Vagina (tissue), 2 donors: ENCODE measurements at places on chromosomes 5 and 9.

DNA sequence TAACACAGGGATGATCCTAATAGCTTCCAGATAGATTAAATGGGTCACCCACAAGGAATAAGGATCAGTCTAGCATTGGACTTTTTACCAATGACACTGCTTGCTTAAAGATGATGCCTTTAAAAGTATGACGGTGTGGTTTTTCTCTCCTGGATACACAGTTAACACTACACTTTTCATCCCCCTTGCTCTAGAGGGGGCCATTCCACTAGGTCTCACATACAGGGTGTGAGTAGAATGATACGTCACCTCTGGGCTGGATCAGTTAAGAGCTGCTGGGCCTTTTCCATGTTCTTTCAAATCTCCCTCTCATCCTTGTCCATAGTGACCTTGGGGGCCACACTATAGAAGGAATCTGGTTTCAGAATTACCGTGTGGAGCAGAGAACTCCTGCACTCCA lies 140.6 kb downstream of the FSTL4 start:
- DNase-seq = no peak

DNA sequence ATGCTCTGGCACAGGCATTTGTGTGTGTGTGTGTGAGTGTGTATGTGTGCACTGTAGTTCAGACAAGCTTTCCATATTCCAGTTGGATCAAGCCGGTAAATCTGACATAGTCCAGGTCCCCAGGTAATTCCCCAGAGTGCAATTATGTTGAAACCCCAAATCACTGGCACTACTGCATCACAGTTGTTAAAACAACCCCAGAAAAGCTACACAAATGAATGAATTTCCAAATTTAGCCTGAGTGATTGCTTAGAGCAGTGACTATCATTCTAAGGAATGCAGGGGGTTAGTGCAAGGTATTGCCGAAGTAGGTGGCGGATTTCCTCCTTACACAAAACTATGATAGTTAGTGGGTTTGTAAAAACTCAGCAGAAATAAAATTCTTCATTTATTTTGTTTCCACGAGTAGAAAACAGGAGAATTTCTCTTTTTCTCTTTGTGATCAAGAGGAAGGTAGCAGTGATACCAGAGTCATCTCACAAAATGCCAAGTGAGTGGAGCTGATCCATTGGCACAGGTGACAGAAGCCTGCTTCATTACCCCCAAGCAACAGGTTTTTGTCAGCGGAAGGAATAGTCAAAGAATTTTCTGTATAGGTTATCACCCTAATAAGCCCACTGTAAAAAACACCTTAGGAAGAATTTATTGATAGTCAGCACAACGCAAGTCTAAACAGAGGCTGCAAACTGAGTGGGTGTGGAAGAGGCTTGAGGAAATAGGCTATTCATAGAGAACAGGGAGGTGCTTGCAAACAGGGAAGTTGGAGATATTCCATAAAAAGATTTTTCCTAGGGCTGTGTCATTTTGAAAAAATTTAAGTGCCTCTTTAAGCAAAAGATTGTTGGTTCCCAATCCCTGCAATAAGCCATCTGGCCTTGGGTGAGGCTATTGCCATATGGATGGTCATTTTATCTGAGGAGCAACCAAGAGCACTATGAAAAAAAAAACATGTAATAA lies 385.1 kb downstream of the CHSY3 start:
- no peak for DNase-seq

GRCh38 chr5:42718591-42718990 lies 38.0 kb upstream of the CCDC152 start:
- DNase-seq = no peak

DNA sequence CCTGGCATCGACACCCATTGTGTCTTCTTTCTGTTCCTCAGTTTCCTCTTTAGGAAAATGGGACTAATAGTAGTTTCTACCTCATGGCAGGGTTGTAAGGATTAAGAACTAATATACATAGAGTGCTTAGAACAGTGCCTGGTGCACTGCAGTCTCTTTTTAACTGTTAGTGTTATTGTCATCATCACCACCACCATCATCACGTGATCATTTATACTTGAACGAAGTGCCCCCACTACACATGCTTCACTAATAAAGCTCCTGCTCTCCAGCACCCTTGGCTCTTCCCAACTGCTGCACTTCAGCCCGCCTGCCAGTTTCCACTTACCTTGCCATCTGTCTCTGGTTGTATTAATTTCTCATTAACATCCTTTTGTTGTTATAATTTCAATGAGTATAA lies 35.8 kb upstream of the MAST4 start:
- DNase-seq = no peak

- no peak for DNase-seq
Observed at GRCh38 chr5:118015511-118015910, 972.8 kb downstream of the DTWD2 start.

- no peak for DNase-seq
Observed at GRCh38 chr9:130997925-130998596, 10.9 kb upstream of the LAMC3 start.

DNA sequence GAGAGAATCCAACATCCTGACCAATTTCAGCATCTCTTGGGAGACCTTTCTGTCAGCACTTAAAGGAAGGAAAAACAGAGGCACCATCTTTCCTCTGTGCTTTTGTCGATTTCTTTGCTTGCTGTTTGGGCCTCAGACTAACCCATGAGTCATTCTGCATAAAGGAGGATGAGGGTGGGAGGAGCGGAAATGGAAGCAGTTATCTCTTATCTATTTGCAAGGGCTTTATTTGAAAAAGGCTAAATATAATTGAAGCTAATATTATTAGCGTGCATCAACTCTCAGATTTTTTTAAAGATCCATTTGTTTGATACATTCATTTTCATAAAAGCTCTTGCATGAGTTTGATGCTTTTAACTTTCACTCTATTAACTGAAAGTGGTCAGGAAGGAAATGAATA lies 72.9 kb downstream of the ZNF622 start:
- no peak for DNase-seq

DNA sequence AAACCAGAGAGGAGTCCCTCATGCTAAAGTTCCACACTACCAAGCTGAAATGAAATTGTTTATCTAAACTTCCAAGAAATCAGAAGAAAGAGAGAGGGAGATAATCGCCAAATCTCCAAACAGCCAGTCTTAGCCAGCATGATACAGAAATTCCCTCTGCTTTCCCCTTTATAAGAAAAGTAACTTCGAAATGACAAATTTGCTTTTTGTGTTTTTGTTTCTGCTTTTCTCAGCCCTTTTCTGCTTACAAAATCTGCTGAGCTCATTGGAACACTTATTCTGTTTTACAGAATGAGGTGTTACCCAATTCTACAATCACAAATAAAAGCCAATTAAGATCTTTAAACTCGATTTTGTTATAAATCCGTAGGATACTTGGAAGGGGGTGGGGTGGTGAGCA lies 72.9 kb downstream of the SFXN1 start:
- no peak for DNase-seq

- no peak for DNase-seq
Observed at GRCh38 chr5:151935135-151935695, 10.6 kb upstream of the GLRA1 start.

GRCh38 chr5:56305001-56305950 lies 72.1 kb upstream of the ANKRD55 start:
- no peak for DNase-seq

DNA sequence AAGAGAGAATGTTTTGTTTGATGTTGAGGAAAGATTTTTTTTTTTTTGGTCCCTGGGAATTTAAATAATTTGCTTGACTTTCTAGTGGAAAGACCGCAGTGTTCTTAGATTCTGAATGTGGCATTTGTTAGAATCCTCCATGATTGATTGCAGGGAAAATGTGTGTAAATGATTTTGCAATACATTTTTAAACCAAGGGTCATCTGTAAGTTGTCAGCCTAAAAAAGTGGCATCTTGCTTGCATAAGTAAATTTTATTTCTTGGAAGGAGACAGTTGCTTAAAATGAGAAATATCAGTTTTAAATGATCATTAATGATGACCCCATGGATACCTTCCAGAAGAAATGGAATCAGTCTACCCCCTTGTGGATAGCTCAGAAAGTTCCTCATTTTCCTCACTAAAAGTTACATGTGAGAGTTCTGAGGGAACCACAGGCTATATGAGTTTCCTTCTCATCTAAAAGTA lies 105.1 kb upstream of the SLC25A48 start:
- DNase-seq = no peak

- no peak for DNase-seq
Observed at GRCh38 chr5:36277521-36278176, 24.1 kb downstream of the RANBP3L start.

DNA sequence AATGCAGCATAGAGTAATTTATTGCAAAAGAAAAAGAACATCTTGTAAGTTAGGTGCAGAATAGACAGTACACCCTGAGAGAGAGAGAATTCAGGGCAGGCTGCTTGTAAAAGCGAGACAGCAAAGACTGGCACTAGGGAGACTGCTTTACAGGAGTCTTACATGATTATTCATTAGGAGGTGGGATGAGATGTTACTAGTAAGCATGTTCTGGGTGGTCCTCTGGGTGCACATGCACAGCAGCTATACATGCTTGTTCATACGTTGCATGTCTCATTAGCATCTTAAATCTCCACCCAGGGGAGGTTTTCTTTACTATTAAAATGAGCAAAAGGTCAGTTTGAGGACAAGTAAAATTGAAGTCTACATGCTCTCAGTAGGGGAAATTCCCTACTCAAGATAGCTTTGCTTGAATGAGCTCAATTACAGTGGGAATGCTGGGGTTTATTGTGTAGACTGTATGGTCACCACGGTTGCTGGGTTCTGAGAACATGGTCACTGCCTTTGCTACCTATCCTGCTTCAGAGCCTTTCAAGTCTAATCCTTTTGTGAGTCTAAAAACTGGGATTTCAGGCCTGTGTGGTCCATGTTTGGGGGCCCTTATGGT lies 60.6 kb downstream of the RGS7BP start:
- DNase-seq = no peak

DNA sequence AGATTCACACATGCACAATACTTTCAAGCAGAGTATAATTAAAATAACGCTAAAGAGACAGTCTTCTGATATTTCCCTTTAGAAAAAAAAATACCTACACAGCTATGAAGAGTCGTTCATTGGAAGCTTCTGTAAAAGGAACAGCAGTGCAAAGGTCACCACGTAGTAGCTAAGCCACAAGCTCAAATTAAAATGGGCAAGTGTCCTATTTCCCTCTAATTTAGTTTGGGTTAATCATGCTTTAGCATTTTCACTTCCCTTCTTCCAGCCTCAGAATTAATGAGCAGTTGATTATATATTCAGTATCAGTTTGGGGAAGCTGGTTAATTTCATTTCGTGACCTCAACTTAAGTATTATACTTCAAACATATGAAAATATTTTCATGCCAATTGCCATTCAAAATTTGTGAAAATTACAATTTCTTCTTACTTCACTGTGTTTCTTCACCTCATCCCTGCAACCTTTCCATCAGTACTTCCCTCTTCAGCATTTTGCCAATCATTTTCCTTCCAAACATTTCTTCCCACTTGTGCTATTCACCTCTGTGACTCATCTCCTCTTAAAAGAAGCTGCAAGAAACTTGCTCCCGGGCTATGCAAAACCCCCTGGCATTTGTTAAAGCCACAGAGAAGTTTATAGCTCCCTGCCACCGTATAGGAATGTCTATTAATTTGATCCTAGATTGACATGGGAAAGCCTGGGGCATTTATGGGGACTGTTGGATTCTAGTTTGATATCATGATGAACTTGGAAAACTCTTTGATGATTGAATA lies 83.0 kb downstream of the DMRTA1 start:
- no peak for DNase-seq

- DNase-seq = no peak
Observed at GRCh38 chr9:6827439-6828145, 69.8 kb downstream of the KDM4C start.

- no peak for DNase-seq
Observed at GRCh38 chr5:56310711-56311204, 77.6 kb upstream of the ANKRD55 start.
